Choroid plexus epithelial cell (primary cell): ENCODE measurements at places on chromosomes 11 and 22.

DNA sequence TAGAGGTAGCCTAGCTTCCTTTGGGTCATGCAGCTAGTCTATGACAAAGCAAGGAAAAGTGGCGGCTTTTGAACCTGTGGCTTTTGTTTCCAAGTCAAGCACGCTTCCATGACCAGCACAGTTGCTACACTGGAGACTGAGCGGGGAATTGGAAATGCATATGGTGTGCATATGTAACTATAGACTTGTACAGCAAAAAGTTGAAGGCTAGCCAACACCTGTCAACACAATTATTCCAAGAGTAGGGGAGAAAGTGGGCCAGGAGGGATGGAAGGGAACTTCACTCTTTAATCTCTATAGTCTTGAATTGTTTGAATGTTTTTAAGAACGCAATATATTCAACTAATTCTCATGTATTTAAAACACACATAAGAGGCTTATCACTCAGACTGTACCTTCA lies 218.5 kb upstream of the CADM1 start:
- no peak for DNase-seq

GRCh38 chr11:125772834-125773505 lies 5.7 kb downstream of the PATE2 start:
- DNase-seq, result peak; percentile 60

- peak; percentile 62 for DNase-seq
Observed at GRCh38 chr11:105553025-105553424, 56.8 kb upstream of the GRIA4 start.

GRCh38 chr11:17415523-17416104 lies 27.2 kb upstream of the KCNJ11 start:
- DNase-seq, result no peak

DNA sequence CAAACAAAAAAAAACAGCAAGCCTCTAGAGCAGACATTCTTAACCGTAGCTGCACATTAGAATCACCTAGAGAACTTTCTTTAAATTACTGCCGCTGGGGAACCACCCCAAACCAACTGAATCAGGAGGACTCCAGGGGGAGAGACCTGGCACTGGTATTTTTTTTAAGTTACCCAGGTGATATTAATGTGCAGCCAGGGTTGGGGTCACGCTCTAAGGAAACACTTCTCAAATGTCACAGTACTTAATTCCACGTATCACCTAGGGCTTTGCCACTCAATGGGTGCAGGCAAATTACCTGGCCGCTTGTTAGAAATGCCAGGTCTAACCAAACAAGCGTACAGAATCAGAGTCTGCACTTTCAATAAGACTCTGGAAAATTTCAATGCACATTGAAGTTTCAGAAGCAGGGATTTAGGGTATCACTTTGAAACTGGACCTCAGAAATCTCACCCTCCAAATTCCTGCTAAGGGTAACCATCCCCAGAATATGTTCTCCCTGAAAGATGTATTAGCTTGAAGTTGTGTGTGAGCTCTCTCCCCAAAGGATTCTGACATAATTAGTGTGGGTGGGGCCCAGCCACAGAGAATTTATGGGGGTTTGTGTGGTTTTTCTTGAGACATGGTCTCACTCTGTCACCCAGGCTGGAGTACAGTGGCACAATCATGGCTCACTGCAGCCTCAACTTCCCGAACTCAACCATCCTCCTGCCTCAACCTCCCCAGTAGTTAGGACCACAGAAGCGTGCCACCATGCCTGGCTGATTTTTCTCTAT lies 12.7 kb upstream of the ISX start:
- DNase-seq, result no peak

DNA sequence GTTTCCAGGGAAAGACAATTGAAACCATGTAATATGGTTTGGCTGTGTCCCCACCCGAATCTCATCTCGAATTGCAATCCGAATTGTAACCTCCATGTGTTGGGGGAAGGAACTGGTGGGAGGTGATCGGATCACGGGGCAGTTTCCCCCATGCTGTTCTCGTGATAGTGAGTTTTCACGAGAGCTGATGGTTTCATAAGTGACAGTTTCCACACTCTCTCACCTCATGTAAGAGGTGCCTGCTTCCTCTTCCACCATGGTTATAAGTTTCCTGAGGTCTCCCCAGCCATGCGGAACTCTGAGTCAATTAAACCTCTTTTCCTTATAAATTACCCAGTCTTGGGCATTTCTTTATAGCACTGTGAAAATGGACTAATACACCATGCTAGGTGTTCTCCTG lies 148.3 kb upstream of the CADM1 start:
- no peak for DNase-seq
